Amniotic stem cell (primary cell): ENCODE measurements at places on chromosomes 2 and 18.

- no peak for DNase-seq
Observed at GRCh38 chr2:112491946-112492345, 10.0 kb downstream of the TTL start.

- peak; percentile 9 for DNase-seq
Observed at GRCh38 chr18:32425466-32425865, 45.2 kb downstream of the GAREM1 start.

DNA sequence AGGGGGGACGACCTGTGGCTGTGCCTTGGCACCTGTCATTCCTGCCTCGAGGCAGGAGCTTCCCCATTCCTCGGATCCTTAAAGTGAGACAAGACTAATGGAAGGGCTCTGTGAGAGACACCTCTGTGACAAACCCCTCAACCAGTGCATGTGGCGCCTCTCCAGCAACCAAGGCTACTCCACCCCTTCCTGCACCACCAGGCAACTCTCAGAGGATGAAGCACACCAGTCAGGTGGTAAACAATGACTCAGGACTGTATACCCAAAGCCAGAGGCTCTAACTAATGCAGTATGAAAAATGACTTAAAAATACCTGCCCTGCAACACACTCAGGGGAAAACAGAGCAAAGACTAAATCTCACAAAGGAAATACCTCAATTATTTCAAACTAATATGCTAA, 136.9 kb downstream of the UXS1 start:
- DNase-seq: no peak

GRCh38 chr2:176503776-176504175, 234.5 kb downstream of the MTX2 start:
- DNase-seq: no peak

DNA sequence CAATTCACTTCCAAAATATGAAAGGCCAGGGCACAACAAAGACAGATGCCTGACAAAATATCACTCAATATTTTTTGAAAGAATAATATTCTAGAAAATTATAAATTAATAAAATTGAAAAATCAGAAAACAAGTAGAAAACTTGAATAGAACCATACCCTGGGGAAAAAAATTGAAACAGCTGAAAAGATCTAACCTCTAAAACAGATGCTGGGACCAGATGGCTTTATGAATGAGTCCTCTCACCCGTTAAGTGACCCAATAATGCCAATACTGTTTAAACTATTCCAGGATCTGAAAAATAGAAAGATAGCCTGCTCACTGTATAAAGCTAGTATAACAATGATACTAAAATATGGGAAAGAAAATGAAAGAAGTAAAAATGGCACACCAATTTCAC, 322.3 kb upstream of the VWC2L start:
- DNase-seq: no peak

- DNase-seq: no peak
Observed at GRCh38 chr2:66729416-66730330, 294.7 kb downstream of the MEIS1 start.

GRCh38 chr2:38260469-38260868, 116.6 kb downstream of the ATL2 start:
- no peak for DNase-seq

GRCh38 chr2:65737452-65738011, 305.1 kb upstream of the SPRED2 start:
- DNase-seq: no peak

DNA sequence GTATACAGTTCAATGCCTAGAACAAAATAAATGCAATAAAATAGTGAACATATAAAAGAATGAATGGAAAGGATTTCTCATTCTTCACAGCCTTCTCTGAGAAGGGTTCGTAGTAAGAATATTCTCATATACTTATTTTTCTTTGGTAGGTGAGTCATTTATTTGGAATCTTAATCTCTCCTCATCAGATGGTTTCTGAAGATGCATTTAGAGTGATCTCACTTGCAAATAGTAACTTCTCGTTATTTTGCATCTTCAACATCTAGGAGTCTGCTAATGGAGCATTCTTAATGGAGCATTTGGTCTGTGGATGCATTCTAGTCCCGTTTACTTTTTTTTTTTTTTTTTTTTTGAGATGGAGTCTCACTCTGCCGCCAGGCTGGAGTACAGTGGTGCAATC, 3.9 kb downstream of the UBXN4 start:
- DNase-seq: no peak

DNA sequence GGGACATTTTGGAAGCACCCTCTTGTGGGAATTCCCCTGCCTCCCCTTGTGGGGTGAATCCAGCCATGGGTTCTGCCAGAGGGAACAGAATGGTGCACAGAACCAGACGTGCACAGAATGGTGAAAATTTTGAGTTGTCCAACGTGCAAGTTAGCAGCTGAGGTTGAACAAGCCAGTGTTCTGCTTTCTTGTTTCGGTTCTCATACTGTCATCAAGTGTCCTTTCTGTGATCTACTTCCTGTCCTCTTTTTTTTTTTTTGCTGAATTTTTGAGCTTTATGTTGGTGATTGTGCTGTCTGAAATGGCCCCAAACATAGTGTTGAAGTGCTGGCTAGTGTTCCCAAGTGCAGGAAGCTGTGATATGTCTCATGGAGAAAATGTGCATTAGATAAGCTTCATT, 21.5 kb upstream of the REEP1 start:
- DNase-seq: no peak

GRCh38 chr2:102147935-102148334, 5.4 kb downstream of the IL1R1 start:
- no peak for DNase-seq

GRCh38 chr2:217038001-217038400, 178.1 kb upstream of the TNP1 start:
- DNase-seq: no peak

- no peak for DNase-seq
Observed at GRCh38 chr18:44258086-44258485, 422.6 kb upstream of the SETBP1 start.

- no peak for DNase-seq
Observed at GRCh38 chr2:133421516-133422324, 146.5 kb downstream of the NCKAP5 start.

DNA sequence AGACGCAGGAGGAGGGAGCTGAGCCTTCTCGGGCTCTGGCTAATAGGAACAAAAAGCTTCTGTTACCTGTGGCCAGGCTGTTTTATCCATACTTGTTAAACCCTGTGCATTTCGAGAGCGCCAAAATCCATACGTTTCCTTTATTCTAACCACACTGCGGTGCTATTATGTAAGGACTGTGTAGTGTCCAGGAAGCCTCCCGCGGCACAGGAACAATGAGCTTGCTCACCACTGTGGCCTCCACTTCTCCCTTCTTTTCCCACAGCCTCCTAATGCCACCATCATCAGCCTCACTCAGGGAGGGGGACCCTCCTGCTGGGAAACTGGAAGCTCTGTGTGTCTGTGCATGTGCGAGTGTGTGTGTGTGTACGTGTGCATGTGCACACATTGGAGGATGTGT, 268.5 kb downstream of the HAUS1 start:
- DNase-seq: no peak

DNA sequence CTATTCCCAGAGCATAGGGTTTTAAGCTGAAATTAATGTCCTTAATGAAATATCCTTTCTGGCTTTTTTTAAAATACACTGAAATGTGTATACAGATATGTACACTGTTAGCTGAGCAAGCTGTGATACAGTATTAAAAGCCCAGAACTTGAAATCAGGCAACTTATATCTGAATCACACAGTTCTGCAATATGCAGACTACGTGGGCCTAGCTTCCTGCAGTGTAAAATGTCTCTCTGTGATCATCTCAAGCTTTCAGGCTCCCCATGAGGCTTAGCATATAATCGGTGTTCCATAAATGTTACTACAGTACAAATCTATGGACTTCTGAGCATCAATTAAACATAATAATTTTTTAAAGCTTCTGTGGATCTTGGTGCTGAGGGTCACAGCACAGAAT, 8.2 kb downstream of the FBXO15 start:
- DNase-seq: no peak

DNA sequence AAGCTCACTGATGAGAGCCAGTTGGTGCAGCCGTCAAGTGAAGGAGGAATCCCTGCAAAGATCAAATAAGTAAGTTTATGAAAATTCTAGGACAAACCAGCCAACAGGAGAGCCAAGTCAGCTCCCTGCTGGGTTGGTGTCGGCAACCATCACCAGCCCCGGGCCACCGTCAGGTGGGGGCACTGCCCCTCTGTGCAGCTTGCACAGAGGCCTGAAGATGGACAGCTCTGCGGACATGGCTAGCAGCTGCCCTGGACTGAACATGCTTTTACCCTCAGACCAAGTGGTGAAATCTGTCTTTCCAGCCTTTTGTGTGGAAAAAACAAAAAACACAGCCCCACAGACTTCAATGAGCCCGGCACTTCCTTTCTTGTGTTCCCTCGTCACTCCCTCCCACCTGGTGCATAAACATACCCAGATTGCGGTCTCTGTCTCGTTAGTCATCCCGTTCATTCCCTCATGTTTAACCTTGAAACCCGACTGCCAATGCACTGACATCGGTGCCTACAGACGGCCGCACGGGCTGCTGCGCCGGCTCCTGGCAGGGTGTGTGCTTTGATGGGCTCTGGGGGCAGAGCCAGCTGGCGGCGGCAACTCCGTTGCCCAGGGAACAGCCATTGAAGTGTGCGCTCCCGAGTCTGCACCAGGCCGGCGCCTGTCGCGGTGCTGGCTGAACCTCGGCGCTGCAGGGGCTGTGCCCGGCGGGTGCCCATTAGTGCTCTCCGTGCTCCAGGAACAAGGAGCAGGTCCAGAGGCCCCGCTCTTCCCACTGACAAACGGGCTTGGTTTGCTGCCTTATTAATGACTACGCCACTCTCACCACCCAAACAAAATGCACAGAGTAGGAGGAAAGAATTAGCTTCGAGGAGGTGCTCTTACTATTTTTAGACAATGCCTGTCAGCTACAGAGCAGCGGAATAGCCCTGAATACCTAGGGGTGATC, 95.3 kb downstream of the EIPR1 start:
- peak; percentile 14 for DNase-seq

DNA sequence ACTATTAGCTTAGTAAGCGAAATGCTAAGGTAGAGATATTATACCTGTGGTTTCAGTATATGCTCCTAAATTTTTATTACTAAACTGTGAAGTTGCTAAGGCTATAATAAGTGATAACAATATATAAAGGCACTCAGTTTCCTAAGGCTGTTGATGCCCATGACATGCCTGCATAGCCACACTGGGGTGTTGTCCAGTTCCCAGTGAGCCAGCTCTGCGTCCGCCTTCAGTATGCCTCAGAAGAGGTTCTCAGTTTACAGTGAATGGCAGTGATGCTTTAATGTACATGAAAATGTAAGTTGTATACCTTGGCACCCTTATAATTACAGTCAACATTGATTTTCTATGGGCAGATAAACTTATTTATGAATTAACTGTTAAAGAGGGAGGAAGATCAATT, 7.2 kb downstream of the FHOD3 start:
- DNase-seq: no peak

- DNase-seq: no peak
Observed at GRCh38 chr18:54950221-54950620, 9.0 kb downstream of the CCDC68 start.

GRCh38 chr2:32947484-32948143, 861 bp downstream of the LTBP1 start:
- DNase-seq: peak; percentile 8

DNA sequence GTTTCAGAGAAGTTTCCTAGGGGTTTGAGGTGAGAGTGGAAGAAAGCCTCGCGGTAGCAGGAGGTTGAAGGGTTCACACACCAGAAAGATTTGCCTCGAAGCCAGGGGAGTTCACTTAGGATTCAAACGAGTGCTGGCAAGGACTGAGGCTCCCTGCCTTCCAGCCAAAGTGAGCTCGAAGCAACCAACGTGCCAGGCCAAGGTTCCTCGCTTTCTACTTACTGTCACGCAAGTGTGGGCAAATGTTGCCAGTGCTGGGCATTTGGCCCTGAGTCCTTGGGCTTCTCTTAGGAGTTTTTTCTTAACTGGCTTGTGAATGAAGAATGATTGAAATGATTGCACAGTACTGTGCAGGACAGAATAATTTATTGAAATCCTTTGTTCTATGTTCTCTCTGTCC, 53.6 kb downstream of the TMEM178A start:
- DNase-seq: no peak

GRCh38 chr18:3209859-3210569, 9.8 kb downstream of the MYOM1 start:
- no peak for DNase-seq

- DNase-seq: no peak
Observed at GRCh38 chr2:160411167-160411566, 82.4 kb downstream of the RBMS1 start.

- no peak for DNase-seq
Observed at GRCh38 chr2:88091943-88092342, 24.3 kb downstream of the SMYD1 start.

- DNase-seq: no peak
Observed at GRCh38 chr18:26908906-26909305, 43.4 kb upstream of the AQP4 start.

DNA sequence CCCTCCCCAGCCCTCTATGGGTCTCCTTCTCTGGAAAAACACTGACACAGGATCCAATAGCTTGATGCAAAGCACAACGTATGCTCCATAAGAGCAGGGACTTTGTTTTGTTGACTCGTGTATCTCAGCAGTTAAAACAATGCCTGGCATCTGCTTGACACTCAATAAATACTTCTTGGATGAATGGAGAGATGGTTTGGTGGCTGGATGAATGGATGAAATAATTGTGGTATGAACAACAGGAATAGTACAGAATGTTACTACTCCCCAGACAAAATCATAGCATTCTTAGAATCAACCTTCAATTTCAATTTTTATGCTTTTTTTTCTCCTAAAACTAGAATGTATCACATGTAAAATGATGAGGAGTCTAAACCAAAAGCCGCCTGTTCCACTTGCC, 57.4 kb downstream of the KCNE4 start:
- DNase-seq: no peak

GRCh38 chr2:16767789-16768476, 102.3 kb upstream of the CYRIA start:
- DNase-seq: no peak

DNA sequence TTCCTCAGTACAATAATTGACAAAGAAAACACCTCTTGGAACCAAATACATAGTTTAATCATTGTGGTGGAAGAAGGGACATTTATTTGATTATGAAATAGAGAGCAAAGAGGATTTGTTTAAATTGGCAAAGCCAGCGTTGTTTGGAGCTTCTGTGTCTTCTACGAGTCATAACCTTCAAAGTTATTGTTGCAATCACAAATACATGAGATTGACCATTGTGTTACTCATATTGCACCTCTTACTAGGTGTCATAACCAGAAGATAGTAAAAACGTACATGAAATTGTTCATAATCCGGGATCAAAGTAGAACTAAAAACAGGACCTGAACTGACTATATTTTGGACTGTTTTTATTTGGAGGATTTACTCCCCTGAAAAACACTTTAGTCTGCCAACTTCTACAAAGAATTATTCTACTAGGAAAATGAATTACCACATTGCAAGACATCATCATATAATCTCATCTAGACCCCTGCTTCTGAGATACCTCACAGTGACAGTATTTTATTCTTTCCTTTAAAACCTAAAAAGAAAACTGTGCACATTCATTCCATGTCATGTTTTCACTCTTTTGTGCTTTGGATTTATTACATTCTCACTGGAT, 151.7 kb upstream of the KLF7 start:
- DNase-seq: no peak
